ENCODE measurements at places on chromosomes 12 and 14.

GRCh38 chr12:123107926-123108681 is 42.8 kb downstream of the PITPNM2 start:
- DNase-seq: no peak

DNA sequence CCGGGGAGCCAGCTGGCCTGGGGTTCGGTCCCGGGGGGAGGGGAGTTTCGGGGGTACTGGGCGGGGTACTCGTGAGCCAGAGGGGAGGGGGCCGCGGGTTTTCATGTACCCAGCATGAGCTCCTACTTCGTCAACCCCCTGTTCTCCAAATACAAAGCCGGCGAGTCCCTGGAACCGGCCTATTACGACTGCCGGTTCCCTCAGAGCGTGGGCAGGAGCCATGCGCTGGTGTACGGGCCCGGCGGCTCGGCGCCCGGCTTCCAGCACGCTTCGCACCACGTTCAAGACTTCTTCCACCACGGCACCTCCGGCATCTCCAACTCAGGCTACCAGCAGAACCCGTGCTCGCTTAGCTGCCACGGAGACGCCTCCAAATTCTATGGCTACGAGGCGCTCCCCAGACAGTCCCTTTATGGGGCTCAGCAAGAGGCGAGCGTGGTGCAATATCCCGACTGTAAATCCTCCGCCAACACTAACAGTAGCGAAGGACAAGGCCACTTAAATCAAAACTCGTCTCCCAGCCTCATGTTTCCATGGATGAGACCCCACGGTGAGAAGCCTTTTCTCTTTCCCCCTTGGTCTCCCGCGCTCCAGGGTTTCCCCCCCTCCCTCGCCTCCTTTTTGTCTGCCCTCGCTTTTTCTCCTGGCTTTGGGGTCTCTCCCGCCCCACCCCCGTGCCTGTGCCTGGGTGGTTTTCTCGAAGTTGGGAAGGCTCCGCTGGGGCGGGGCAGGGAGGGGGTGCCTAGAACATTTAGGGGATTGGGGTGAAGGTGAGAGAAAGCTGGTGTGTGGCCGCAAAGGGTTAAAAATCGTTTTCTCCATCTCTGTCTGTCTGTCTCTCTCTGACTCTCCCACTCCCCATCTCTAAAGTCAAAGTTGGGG is 627 bp downstream of the HOXC8 start:
- no peak for DNase-seq

GRCh38 chr12:53719649-53720048 is 7.6 kb downstream of the CALCOCO1 start:
- DNase-seq: peak; percentile 68

DNA sequence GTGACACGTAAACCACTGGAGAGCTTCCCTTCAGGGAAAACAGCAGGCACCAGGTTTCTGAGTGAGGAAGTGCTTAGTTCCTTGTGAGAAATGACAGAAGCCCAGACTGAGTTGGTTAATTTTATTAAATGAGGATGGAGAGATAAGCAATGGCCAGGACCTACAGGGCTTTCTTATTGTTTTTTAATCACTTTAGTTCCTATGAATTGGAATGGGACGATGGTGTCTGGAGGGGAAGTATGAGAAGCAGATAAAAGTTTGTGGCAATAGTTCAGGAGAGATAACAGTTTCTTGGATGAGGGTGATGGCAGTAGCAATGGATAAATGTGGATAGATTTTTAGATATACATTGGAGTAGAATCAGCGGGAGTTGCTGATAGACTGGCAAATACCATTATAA is 86.5 kb upstream of the PTPRR start:
- DNase-seq: peak; percentile 75

- no peak for DNase-seq
These were observed 30.4 kb downstream of the FRS2 start for GRCh38 chr12:69500631-69501030.

- no peak for DNase-seq
These were observed 128.0 kb downstream of the ATP23 start for GRCh38 chr12:58069268-58069963.

DNA sequence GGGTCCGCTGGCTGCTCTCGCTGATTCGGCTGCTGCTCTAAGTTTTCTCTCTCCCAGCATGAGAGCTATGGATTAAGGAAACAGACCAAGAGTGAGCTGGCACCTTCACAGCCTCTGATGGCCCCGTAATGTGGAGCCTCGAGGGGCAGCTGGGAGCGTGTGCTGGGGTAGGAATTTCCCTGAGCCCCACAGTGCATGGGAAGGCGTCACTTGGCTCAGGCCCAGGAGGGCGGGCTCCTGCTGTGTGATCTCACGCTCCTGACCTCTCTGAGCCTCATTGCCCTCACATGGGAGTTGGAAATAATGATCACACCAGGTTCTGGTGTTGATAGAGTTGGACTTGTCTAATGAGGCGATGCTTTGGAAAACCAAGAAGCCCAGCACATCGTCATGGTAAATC is 238.6 kb upstream of the CRY1 start:
- no peak for DNase-seq
